ENCODE measurements at places on chromosomes 7 and 10.

- no peak for DNase-seq
Measured at GRCh38 chr10:21692916-21693315, 158.9 kb downstream of the MLLT10 start.

DNA sequence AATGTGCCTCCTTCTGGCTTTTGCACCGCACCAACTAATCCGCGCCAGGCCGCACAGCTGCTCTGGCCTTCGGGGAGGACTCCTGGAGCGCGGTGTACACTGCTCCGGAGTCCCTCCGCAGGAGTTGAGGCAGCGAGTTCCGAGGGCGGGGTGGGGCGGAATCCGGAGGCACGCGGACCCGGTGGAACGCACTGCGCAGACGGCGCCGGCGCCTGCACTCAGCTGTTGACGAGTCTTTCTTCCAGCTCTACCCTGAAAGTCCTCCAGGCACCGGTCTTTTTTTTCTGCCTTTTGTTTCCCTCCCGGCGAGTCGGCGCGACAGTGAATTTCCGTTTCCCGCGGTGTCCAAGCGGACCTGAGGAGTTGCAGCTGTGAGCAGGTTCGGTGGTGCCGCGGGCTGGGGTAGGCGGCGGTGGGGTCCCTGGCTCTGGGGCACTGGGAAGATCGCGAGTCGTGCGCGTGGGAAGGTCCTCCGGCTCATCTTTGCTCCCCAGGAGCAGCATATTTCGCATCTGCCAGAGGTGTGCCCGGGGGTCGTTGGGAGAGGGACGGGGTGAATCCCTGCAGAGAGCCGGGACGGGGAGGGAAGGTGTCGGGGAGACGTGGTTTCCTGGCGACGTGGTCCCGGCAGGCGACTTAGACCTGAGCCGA is 44.1 kb downstream of the SFTPD start:
- no peak for DNase-seq

DNA sequence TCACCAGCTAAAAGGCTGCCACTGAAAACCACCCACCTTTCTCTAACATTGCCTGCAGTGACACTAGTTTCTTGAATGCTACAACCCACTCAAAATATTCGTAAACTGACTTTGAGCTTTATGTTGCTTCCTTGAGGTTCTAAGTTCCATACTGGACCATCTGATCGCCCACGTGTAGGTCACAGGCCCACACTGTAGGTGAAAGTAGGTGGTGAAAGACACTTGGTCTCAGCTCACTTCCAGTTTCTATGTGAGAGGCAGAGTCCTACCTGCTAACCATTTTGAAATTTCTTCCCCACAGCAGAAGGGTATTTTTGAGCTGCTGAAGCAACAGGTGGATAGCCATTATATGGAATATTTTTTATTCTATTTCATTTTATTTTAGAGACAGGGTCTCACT is 97.3 kb downstream of the MYO3A start:
- no peak for DNase-seq

- peak; percentile 45 for DNase-seq
Measured at GRCh38 chr7:79770063-79770462, 316.6 kb upstream of the MAGI2 start.

GRCh38 chr7:24851786-24852185 is 94.5 kb upstream of the GSDME start:
- DNase-seq, result peak; percentile 27

DNA sequence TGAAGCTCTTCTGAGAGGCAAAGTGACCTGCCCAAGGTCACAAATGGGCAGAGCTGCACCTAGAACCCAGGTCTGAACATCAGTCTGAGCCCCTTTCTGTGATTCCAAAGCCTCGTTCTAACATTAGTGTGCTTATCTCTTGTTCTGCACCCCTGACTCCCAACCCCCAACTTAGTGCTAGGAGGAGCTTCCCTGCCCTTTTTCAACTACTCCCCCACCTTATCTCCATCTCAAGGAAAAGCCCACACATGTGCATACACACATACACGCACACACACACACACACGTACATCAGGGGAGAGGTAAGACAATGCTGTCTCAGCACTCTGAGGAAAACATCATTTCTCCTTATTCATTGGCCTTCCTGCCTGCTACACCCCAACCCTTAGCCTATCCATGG is 8.3 kb downstream of the PRRT4 start:
- no peak for DNase-seq

- no peak for DNase-seq
Measured at GRCh38 chr10:127337801-127338200, 141.4 kb upstream of the INSYN2A start.

GRCh38 chr10:70074165-70074564 is 21.5 kb downstream of the MACROH2A2 start:
- DNase-seq, result no peak

- DNase-seq, result no peak
Measured at GRCh38 chr10:91944880-91945630, 21.5 kb downstream of the BTAF1 start.

DNA sequence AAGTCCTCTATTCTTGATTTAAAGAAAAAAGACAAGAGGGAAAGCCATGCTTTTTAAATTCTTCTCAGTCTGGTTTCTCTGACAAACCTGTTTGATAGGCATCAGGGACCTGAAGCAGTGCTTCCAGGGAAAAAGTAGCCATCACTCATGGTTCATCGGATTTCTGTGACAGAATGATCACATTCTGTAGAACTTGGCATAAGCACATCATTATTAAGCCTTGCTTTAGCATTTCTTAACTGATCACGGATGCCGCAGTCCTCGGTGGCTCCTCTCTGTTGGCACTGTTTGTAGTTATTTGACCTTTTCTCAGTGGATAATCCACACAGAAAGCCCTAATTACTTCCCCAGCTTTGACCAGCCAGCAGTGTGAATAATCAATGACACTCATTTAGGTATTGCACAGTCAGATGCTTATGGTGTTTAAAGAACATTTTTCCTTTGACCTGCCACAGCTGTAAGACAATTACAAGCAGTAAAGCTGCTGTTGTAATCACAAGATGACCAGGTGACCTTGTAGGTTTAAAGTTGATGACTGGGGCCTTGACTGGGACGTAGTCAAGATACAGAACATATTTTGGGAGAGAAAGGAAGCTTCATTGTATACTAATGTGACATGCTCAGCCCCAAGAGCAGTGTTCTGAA is 64.4 kb upstream of the SKAP2 start:
- no peak for DNase-seq

DNA sequence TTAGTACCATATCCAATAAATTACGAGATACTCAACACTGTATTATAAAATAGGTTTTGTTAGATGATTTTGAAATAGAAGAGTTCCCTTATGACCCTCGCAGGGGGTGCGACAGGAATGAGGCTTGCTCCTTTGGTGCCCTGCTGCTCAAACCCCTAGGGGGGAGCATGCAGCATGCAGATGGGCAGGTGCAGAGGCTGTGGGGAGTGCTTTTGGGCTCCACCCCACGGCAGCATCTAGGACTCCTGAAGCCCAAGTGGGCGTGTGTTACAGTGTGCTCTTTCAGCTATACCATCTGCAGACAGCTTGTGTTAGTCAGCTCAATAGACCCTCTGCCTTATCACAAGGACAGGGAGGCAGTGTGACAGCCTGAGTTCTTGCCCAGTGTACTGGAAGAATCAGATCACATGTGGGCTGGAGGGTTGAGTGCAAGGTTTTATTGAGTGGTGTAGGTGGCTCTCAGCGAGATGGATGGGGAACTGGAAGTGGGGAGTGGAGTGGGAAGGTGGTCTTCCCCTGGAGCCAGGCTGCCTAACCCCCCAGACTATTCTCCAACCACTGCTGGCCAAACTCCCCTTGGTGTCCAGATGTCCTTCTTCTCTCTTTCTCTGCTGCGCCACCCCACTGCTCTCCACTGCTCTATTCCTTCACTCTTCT is 3.1 kb upstream of the MRC1 start:
- DNase-seq, result no peak

DNA sequence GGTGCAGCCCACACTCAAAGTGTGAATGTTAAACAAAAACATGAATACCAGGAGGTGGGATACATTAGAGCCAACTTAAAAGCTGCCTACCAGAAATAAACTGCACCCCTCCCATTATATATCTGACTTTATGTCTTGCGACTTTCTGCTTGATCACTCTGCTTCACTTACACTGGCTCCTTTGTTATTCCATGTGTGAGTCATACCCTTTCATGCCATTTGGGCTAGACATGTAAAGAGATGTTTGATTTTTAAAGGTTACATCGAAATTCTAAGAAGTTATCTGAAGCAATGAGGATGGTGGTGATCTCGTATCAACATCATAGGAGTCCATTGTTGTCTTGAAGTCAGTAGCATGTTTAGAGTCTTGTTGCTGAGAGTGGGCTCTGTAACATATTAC is 31.6 kb upstream of the ETV1 start:
- DNase-seq, result peak; percentile 93

GRCh38 chr7:81514546-81514945 is 255.3 kb downstream of the HGF start:
- DNase-seq, result no peak

GRCh38 chr7:154950960-154951359 is 52.0 kb downstream of the PAXIP1 start:
- DNase-seq, result no peak

DNA sequence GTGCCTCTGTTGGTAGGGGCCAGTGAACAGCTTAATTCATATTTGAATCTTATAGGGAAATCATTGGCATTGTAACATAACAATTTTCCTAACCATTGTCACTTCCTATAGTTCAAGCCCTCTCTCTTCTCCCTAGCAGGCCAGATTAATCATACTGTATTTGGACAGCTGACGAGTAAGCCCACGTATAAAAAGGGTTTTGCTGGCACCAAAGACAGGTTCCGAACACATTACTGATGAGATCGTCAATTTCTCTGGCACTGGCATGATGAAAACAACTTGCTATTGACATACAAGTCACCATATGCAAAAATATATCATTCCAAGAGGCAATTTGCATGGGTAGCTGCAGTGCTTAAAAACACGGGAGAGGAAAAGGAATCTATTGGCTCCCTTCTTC is 891.1 kb upstream of the AUTS2 start:
- DNase-seq, result no peak

GRCh38 chr7:44237696-44238095 is 36.9 kb downstream of the YKT6 start:
- DNase-seq, result no peak

DNA sequence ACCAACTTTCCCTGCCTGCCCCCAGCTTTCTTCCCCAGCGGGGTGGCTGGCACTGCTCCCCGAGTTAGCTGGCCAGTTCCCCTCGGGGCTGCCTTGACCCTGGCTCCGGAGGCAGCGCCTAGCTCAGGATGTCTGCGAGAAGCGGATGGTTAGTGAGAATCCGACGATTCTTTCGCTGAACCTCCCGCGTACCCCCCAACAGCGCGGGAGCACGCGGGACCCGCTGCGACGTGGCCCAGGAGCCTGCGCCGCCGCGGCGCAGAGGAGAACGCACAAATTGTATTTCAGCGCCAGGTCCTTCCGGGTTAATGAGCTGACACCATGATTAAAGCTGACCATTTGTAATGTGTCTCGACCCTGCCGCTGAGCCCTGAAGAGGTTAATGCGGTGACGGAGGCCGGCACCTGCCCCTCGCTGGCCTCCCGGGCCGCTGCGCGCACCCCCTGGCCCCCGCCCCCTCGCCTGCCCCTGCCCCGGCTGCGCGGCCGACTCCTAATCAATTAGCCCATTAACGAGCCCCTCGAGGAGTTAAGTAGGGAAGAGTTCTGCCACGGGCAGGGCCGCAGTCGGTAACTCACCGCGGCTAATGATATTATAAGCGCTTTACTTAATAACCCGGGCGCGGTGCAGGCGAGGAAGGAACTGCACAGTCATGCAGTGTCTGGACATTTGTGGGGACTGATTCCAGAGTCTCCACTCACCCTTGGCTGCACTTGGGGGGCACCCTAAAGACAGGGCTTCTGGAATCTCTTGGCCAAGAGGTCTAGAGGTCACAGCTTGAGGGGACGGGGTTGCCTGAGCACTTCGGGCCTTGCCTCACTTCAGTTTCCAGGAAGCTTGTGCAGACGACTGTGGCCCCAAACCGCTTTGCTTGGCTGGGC is 1.7 kb upstream of the HMX2 start:
- DNase-seq, result no peak

DNA sequence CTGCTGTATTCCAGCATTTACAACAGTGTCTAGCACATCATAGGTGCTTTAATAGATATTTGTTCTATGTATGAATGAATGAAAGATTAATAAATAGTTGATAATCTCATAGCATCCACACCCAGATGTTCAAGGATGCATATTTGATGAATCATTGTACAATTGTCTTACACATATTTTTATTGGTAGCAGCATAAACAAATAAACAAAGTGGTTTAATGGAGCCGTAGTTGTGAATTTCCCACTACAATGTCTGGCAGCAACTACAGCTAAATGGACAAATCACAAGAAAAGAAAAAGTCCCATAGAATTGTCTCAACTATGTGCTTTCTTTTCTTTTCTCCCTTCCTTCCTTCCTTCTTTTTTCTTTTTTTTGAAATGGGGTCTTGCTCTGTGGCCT is 150.8 kb downstream of the NRP1 start:
- no peak for DNase-seq

DNA sequence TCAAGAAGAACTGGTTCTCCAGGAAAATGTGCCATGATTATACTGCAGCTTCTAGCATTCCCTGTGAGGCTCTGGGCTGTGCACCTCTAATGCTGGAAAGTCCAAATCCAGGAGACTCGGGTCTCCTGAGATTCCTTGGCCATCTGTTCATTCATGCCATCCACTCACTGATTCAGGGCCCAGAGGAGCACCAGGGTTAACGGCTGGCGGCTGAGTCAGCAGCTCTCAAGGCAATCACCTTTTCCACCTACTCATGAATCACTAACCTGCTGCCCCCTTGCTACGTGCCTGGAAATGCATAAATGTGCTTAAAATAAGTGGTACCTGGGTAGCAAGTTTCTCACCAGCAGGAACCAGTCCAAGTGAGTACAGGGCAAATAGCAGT is 132.7 kb downstream of the KCNMA1 start:
- no peak for DNase-seq
